ENCODE measurements at places on chromosomes 1 and 21.

DNA sequence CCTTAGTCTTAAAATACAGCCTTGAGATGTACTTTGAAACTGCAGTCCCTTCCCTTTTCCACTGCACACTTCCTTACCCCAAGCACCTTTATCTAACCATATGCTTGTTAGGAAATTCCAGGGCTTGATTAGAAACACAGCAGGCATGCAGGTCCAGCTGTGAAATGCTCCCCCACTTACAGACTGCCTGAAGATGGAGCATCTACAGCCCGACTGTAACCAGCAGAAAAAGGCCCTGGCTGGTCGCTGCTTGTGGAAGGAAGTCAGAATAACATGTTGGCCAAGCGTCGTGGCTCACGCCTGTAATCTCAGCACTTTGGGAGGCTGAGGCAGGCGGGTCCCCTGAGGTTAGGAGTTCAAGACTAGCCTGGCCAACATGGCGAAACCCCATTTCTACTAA, 37.2 kb downstream of the VN1R5 start:
- no peak for DNase-seq

DNA sequence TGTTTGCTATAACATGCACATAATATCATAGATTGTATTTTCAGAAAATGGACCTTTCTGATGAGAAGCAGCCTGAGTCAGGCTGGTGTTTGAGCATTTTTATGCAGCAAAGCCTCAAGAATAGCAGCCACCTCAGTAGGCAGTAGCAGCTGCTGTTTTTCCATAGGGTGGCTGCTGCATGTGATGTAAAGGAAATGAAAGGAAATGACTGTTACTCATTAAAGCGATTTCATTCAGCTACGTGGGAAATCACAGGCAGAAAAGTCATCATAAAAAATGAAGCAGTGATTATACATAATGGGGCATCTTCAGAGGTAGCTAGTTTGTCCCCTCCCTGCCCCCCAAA, 110.4 kb downstream of the PATJ start:
- DNase-seq = no peak

GRCh38 chr1:197614916-197615692, 160.2 kb downstream of the DENND1B start:
- peak; percentile 23 for DNase-seq

- no peak for DNase-seq
Observed at GRCh38 chr1:110620250-110620615, 14.1 kb upstream of the KCNA2 start.

DNA sequence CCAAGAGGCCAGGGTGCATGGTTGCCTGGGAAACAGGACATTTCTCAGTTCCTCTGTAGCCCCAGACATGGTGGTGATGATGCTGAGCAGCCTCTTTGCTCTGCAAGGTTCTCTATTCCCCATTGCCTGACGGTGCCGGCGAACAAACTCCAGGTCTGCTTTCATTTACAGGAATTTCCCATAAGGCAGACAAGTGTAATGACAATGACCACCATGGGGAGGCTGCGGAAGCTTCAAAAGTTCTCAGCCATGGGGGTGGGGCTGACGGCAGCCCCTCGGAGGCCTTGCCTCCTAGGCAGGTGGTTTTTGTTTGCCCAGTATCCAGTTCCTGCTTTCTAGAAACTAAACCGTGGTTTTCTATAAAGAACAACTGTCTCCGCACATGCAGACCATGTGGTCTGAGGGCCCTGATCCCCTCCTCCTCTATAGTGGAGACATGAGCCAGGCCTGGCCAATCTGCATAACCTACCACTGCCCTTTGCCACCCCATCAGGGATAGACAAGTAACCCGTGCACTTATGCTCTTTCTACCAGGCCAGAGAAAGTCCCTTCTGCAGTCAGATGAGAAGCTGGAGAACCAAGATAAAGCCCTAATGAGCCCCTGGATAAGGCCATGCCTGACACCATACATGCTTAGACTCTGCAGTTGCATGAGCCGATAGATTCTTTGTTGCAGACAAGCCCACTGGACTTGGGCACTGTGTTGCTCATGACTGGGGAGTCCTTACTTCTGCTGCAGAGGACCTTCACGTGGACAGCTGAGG, 54.1 kb downstream of the LDLRAD2 start:
- DNase-seq = no peak

- DNase-seq = no peak
Observed at GRCh38 chr1:232059726-232060374, 433.3 kb downstream of the DISC1 start.

DNA sequence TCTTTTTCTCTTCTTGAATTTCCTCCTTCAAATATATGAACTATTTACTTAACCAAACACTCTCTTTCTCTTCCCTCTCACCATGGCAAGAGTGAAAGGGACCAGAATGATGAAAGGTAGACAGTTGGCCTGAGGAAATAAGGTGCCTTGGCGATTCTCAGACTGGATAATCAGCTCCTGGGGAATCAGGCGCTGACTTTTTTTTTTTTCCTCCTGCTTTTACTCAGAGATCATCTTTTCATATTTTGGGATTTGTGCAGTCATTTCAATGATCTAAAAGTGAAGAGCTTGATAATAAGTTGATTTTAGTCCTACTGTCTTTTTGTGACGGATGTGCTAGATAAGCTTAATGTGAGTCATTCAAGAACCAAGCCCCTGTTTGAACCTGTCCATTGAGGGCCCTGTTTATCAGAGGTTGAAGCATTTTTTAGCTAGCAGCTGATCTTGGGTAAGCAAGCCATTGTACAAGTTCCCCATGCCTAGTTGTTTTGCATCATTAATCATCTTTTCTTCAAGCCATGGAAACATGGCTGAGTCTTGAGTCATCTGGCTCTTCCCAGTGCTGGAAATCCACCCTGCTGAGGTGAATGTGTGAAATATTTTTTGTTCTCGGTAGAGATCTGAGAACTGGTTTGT, 40.8 kb downstream of the ITSN1 start:
- DNase-seq = no peak

DNA sequence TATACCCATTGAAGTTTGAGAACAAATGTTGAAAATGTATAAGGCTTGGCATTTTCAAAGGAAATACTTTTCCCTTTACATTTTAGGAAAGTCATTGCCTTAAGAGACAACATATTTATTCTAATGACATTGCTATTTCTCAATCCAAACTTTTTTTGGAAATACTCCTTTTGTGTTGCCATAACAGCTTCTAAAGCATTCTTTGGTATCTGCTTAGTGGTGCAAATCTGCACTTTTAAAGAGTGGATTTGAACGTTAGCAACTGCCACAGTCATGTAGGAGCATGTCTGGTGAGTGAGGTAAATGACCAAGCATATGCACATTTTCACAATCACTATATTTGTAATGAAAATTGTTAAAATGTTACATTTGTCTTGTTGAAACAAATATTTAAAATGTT, 124.4 kb upstream of the GORAB start:
- DNase-seq = no peak

DNA sequence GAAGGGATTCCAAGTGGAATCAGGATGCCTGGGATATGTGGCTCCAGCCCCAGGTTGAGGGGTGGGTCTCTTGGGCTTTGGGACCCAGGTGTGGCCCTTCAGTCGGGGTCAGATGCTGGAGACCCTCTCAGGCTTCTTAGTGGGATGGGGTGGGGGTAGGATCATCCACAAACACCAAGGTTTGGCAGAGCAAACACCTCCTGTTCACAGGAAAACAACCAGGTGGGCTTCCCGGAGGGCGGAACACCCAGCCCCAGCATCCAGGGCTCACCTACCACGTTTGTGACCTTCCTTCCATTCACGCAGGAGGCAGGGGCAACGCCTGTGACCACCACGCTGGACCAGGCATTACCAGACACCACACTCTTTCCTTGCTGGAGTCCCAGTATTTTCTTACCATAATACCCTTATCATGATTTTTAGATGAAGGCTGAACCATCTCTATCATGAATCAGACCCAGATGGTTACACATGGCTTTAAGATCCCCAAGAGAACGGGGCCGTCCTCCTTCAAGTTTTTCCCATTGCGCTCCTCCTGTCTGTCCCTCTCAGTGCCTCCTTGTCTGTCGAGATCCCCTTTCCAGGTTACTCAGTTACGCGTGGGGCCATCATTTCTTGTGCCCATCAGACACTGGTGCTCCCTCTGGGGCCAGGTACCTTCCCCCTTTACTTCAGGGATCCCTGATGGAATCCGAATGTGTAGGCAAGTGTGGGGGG, 428.2 kb downstream of the NPHP4 start:
- DNase-seq = no peak

GRCh38 chr1:7942214-7942921, 1.7 kb upstream of the TNFRSF9 start:
- peak; percentile 42 for DNase-seq

GRCh38 chr1:201378804-201379203, 1.3 kb upstream of the TNNT2 start:
- no peak for DNase-seq

- DNase-seq = no peak
Observed at GRCh38 chr1:58434607-58435006, 111.9 kb downstream of the OMA1 start.

DNA sequence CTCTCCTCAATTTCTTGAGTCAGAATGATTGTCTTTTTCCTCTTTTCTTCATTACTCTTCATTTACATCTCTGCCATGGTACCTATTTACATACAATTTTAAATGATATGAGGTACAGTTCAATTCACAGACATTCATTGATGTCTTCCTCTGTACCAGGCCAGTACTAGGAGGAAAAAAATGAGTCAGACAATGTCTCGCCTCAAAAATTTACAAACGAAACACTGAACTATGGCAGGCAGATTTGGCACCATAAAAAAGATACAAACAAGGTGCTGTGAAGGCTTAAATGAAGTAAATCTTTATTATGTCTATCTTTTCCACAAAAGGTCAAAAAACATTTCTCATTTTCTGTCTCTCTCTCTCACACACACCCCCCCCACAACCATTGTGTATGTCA, 71.0 kb downstream of the RGS13 start:
- DNase-seq = no peak

GRCh38 chr1:55203064-55203463, 12.1 kb downstream of the USP24 start:
- no peak for DNase-seq

GRCh38 chr1:180524915-180525714, 22.7 kb upstream of the ACBD6 start:
- DNase-seq = no peak

GRCh38 chr1:178196631-178197030, 102.7 kb downstream of the RASAL2 start:
- DNase-seq = no peak

GRCh38 chr21:28604946-28605537, 387.6 kb downstream of the LTN1 start:
- DNase-seq = peak; percentile 53

DNA sequence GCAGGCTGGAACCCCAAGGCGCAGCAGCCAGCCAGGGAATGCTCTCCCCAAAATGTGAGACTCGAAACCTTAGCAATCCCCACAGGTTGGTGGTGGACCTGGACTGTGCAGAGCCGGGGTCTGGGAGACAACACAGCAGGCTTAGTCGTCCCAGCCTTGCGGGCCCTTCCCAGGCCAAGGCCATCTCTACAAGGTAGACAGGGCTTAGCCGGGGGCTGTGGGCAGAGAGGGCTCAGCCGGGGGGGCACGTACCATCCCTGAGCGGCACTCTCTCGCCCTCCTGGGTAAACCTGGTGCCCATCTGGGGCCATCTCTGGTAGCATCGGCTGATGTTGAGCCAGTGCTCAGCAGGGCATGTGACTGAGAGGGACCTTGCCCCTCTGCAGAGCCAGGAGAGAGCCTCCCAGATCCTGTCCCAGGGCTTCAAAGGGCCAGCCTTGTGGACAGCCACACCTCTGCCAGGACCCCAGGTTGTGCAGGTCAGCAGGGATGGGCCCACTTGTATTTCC, 2.2 kb upstream of the ACTRT2 start:
- DNase-seq = no peak

DNA sequence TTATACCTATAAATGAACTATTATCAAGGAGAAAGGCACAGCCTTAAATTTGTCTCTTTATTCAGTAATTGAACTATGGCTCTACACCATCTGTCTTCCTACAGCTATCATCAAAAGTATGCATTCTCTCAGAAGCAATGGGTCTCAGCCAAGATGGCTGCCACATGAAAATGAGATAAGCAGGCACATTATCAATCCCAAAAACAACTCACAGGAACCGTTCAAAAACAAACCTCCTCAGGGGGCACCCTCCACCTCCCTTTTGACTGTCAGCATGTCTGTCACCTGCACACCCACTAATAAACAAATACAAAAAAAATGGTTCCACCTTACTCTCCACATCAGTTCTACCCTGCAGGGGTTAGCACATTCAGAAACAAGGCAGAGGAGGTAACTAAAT, 23.6 kb downstream of the KIAA0319L start:
- DNase-seq = no peak

- DNase-seq = peak; percentile 86
Observed at GRCh38 chr1:155859881-155860871, 809 bp downstream of the SYT11 start.

GRCh38 chr1:79604490-79605198, 598.1 kb upstream of the ADGRL4 start:
- no peak for DNase-seq

GRCh38 chr1:217133092-217133491, 409.9 kb upstream of the ESRRG start:
- DNase-seq = no peak

DNA sequence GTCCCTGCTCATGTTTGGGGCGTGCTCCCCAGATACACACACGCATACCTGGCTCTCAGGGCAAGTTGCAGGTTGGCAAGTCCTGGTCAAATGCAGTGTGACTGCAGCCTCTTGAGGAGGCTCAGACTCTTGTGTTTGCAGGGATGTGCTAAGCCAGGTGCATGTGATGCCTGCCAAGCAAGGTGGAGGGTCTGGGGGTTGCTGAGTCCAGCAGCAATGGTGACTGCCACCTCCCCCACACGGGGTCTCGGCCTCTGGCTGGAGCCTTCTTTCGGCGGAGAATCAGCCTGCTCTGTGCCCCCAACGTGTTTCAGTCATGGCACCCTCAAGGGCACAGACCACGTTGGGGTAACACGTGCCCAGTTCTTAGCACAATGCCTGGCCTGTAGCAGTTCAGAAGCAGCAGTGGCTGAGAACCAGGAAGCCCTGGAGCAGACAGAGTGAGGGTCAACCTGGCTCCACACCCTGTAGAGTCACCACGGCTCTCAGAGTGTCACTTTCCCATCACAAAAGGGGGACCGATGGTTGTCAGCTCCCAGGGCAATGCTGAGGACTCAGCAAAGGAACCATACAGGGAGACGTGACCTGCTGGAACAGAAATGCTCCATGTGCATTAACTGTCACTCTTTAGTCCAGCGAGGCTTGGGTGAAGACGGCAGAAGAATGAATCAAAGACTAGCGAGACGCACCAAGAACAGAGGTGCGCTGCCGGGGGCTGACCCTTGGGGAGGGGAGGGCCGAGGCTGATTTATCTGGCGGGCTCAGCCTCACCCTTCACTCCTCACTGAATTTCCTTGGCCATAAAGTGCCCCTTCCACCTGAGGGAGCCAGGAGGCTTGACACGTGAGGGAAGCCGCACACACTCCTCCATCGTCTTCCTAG, 109.0 kb downstream of the PGBD5 start:
- DNase-seq = no peak

- DNase-seq = no peak
Observed at GRCh38 chr1:147109041-147109440, 63.2 kb downstream of the PRKAB2 start.

DNA sequence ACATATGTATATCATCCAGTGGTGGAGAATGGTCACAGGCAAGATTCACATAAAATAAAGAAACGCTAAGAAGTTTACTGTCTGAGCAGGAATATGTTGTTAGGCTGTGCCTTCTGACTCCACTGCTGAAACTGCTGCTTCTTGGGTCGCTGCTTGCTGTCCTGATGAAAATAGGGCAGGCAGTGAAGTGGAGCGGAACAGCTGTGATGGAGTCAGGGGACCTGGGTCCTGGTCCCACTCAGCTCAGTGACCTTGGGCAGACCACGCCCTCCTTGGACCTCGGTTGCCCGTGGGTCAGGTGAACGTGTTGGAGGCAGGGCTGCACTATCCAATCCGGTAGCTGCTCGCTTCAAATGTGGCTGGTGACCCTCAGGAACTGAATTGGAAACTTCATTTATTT, 33.4 kb upstream of the IFFO2 start:
- no peak for DNase-seq

Measured in CD4-positive, alpha-beta T cell treated with Interleukin-4 for 4 hours (primary cell).